ENCODE measurements at places on chromosomes 13 and 19. TPM values are rescaled to one million over a fixed set of nuclear protein-coding genes. Genes with fewer than 3 reads are reported as not detected.

ATP13A1 gene
- total RNA-seq = 56.5 TPM

- DNase-seq = no peak
- no peak overlapping the region for H3K4me3 ChIP-seq
- no peaks in the 10 kb centered on the region for H3K27me3 ChIP-seq
- no peak overlapping the region for H3K27ac ChIP-seq
Measured at GRCh38 chr13:73929287-73929932, 204.8 kb downstream of the KLF12 start.

GRCh38 chr19:13808856-13809255 lies 13.6 kb downstream of the ZSWIM4 start:
- H3K27ac ChIP-seq = no peak overlapping the region
- no peak overlapping the region for H3K4me3 ChIP-seq
- H3K27me3 ChIP-seq = peaks cover 2% of the 10 kb centered on the region

ZNF570 gene
- total RNA-seq = 4.6 TPM

DNA sequence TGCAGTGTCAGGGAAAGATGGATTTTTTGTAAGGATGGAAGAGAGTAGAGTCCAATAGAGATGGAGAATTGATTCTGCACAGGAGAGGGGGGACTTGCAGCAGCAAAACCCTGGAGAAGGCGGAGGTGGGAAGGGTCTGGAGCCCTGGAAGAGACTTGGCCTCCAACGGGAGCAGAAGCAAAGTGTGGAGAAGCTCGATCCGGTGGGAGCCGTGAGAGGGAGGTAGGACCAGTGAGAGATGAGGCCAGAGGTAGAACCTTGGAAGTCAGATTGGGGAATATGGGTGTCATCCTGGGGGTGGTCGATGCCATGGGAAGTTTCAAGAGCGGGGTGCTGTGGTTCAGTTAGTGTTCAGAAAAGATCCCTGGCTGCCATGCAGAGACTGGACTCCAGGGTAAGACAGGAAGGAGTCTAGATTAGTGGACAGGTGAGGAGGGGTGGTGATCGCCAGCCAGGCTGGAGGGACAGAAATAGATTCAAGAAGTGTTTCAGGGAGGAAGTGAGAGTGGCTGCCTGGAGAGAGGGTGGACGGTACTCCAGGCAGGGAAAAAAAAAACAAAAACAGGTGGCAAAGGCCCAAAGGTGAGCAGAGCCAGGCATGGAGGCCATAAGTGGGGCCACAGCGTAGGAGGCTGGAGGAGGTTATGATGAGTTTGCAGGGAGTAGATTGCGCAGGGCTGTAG lies 2.6 kb downstream of the PPP5C start:
- peaks cover 56% of the 10 kb centered on the region for H3K4me1 ChIP-seq
- peak overlapping the region; percentile 26 for H3K27ac ChIP-seq
- H3K27me3 ChIP-seq = no peaks in the 10 kb centered on the region

CLEC17A gene
- not detected for total RNA-seq

DNA sequence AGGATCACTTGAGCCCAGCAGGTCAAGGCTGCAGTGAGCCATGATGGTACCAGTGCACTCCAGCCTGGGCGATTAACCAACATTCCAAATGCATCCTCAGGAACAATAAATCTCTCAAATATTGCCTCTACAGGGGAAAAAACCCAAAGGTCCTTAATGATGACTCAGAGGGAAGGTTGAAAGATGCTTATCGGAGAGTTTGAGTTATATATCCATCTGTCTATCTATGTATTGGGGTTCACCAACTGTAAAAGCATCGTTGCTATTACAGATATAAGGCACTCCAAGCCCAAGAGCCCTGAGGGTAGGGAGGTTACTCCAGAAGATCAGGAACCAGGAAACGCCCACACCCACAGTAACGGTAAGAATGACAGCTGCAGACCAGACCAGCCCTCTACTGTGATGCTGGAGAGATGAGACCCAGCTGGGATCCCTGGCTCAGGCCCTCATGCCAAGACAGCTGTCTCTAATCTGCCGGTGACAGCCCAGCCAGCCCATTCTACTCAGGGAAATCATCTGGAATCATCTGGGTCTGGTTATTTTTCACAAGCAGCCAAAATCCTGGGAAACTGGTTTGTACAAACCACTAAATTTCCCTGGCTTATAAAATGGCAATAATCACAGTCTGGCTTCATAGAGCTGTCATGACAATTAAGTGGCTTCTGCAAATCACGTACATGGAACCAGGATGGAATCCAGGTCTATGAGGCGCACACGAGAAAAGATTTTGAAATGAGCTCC lies 23.8 kb downstream of the TEX101 start:
- peaks cover 21% of the 10 kb centered on the region for H3K4me1 ChIP-seq
- DNase-seq = peak; percentile 76
- H3K27ac ChIP-seq = peak overlapping the region; percentile 83
- no peaks in the 10 kb centered on the region for H3K36me3 ChIP-seq
- H3K27me3 ChIP-seq = peaks cover 10% of the 10 kb centered on the region

- no peak for DNase-seq
- no peaks in the 10 kb centered on the region for H3K36me3 ChIP-seq
- H3K4me1 ChIP-seq = no peaks in the 10 kb centered on the region
- no peak overlapping the region for H3K4me3 ChIP-seq
Measured at GRCh38 chr19:8148410-8149260, 757 bp downstream of the FBN3 start.

- H3K27ac ChIP-seq = no peak within 1 kb of the TSS
- H3K4me1 ChIP-seq = peaks cover 28% of the 10 kb centered on the region
- no peak for DNase-seq
- H3K27me3 ChIP-seq = peaks cover 41% of the 10 kb centered on the region
Measured at GRCh38 chr19:9936326-9937000, at the start of gene OLFM2. Gene OLFM2, minus strand, starts transcription at chr19:9936515. Its CDS starts 149 bp downstream, at chr19:9936366.

DNA sequence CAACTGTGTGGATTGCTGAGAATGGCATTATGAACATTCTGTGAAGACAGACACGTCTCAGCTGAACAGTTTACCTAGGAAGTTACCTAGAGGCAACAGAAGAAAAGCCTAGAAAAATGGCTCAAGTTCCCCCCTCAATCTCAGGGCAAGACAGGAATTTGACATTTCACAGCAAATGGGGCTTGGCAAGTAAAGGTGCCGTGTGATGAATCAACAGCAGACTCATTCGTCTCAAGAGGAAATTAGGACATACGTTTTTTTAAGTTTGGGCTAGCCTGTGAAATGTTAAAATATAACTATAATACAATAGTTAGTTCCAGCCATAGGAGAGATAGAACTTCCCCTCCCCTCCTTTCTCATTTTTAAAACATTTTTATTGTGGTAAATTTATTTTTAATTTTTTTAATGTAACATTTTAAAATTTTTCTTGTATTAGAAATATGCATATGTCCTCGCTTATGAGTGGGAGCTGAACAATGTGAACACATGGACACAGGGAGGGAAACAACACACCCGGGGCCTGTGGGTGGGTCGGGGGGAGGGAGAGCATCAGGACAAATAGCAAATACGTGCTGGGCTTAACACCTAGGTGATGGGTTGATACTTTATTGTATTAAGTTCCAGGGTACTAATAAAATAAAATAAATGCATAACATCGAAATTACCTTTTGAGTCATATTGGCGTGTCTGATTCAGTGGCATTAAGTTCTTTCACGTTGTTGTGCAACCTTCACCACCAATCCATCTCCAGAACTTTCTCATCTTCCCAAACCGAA lies 116.0 kb downstream of the COL4A2 start:
- no peak overlapping the region for H3K4me3 ChIP-seq
- H3K36me3 ChIP-seq = peaks cover 41% of the 10 kb centered on the region
- H3K27ac ChIP-seq = 0 out of 2 replicates have a peak overlapping the region, but pooled peaks have one; percentile 11
- DNase-seq = no peak
- peaks cover 50% of the 10 kb centered on the region for H3K4me1 ChIP-seq

DNA sequence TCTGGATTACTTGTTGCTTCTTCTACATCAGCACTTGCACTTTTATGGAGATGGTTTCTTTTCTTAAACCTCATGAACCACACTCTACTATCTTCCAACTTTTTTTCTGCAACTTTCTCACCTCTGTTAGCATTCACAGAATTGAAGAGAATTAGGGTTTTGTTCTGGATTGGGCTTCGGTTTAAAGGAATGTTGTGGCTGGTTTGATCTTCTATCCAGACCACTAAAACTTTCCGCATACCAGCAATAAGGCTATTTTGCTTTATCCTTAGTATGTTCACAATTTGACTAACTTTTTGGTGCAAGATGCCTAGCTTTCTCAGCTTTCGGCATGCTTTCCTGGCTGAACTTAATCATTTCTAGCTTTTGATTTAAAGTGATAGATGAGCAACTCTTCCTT lies 666.7 kb upstream of the MIR17HG start:
- H3K27me3 ChIP-seq = peaks cover 2% of the 10 kb centered on the region
- no peak overlapping the region for H3K4me3 ChIP-seq
- H3K4me1 ChIP-seq = peaks cover 28% of the 10 kb centered on the region
- no peak for DNase-seq
- H3K36me3 ChIP-seq = no peaks in the 10 kb centered on the region

DNA sequence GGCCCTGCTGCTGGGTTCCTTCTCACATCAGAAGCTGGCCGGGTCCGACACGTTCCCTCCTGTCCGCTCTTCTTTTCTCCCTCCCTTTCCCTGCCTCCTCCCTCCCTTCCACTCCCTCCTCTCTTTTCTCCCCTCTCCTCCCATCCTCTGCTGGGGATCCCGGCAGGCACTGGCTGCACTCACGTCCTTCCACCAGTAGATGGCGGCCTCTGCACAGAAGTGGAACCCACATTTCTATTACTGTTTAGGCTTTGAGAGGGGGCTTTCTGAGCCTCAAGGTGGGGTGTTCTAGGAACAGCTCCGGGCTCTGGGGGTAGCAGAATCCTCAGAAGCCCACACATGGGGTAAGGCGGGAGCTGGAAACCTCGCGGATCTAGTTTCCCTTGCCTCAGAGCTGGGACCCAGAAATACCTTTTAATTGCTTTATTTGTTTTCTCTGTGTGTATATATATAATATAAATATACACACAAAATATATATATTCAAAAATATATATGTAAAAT lies 294.2 kb downstream of the ZNF536 start:
- H3K4me1 ChIP-seq = peaks cover 10% of the 10 kb centered on the region
- peaks cover 16% of the 10 kb centered on the region for H3K27me3 ChIP-seq
- DNase-seq = peak; percentile 10
- H3K27ac ChIP-seq = no peak overlapping the region

DNA sequence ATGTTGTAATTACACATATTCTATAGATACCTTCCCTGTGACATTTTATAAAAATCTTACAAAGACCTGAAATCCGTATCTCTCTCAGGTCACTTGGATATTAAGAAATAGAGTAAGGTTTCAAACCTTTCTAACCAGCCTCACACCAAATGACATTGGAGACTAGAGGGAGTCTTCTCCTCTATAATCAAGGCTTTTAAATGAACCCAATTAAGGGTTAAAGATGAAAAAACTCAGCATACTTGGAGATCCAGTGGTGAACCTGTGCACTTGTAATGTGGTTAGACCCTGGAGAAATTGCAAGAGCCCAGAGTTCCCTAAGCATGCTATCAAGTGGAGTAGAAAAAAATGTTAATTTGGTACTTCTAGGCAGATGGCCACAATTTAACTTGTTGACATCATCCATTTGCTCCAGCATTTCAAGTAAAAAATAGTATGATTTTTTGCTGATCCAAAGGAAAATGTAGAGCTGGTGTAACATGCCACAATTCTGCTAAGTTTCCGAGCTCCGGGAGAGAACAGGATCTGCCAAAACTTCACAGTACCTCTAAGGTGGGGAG lies 554.1 kb upstream of the MIR17HG start:
- H3K27me3 ChIP-seq = peaks cover 7% of the 10 kb centered on the region
- H3K4me3 ChIP-seq = no peak overlapping the region
- no peak overlapping the region for H3K27ac ChIP-seq

GRCh38 chr19:8681345-8682029 lies 17.1 kb downstream of the ACTL9 start:
- DNase-seq = no peak
- H3K27me3 ChIP-seq = no peaks in the 10 kb centered on the region
- H3K4me1 ChIP-seq = no peaks in the 10 kb centered on the region
- H3K4me3 ChIP-seq = no peak overlapping the region
- H3K36me3 ChIP-seq = peaks cover 9% of the 10 kb centered on the region

DNA sequence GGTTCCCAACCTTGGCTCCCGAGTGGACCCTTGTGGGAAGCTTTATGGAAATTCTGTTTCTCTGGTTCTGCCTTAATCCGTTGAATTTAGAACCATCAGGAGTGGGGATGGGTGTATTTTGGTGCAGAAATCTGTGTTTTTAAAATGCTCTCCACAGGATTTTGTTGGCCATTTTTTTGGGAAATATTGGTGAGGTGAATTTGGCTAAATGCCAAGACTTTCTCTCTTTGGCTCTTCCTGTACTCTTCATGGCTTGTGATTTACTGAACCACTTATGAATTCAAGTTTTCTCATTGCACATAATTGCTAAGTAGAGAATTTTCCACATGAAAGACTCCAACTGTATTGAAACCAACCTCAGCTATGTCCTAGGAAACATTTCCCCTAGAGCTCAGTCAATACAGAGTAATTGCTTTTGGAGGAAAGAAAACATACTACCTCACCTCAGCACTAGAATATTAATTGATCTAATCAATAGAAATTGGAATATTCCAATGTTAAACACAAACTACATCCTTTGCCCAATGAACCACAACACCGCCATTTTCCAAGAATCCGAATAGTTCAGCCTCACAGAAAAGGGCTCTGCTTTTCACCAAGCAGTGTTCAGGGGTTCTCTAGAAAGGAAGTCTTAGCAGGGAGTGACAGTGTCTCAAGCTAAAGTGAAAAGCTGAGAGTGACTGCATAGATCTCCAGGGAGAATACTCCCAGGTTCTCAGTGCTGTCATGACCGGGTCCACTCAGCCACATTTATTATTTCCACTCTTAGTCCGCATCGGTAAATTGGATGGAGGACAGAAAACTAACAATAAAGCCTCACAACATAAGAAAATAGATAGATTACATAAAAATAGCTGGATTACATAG lies 60.3 kb downstream of the ERCC5 start:
- no peaks in the 10 kb centered on the region for H3K36me3 ChIP-seq
- H3K4me1 ChIP-seq = peaks cover 21% of the 10 kb centered on the region
- H3K27ac ChIP-seq = no peak overlapping the region
- H3K4me3 ChIP-seq = no peak overlapping the region

GRCh38 chr13:26227166-26227971 lies 5.3 kb upstream of the RNF6 start:
- H3K36me3 ChIP-seq = no peaks in the 10 kb centered on the region
- H3K27me3 ChIP-seq = peaks cover 12% of the 10 kb centered on the region
- DNase-seq = no peak
- no peak overlapping the region for H3K4me3 ChIP-seq
- H3K4me1 ChIP-seq = peaks cover 13% of the 10 kb centered on the region

DNA sequence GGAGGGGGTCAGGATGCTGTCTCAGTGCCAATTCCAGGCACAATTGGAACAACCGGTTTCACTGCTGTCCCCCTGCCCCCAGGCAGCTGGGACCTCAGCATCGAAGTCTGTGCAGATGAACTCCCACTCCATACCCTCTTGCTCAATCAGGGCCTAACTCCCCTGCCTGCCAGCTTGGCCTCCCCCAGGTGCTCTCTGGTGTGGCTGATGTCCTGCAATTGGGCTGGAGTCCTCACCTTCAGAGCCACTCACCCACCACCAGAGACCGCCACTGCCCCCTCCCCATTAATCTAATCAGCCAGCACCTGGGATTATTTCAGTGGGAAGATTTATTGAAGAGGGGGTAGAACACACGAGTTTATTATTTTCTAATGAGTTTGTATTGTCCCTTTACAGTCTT lies 118.8 kb downstream of the MIPEP start:
- DNase-seq = no peak
- H3K27me3 ChIP-seq = no peaks in the 10 kb centered on the region
- H3K36me3 ChIP-seq = no peaks in the 10 kb centered on the region
- peaks cover 20% of the 10 kb centered on the region for H3K4me1 ChIP-seq
- no peak overlapping the region for H3K4me3 ChIP-seq
